ENCODE measurements at places on chromosomes 6 and 20.
A peak's percentile ranks its signal among the peaks of the same experiment; 100 is the strongest.

GRCh38 chr6:24249926-24250325 lies 107.9 kb downstream of the DCDC2 start:
- no peak for DNase-seq

DNA sequence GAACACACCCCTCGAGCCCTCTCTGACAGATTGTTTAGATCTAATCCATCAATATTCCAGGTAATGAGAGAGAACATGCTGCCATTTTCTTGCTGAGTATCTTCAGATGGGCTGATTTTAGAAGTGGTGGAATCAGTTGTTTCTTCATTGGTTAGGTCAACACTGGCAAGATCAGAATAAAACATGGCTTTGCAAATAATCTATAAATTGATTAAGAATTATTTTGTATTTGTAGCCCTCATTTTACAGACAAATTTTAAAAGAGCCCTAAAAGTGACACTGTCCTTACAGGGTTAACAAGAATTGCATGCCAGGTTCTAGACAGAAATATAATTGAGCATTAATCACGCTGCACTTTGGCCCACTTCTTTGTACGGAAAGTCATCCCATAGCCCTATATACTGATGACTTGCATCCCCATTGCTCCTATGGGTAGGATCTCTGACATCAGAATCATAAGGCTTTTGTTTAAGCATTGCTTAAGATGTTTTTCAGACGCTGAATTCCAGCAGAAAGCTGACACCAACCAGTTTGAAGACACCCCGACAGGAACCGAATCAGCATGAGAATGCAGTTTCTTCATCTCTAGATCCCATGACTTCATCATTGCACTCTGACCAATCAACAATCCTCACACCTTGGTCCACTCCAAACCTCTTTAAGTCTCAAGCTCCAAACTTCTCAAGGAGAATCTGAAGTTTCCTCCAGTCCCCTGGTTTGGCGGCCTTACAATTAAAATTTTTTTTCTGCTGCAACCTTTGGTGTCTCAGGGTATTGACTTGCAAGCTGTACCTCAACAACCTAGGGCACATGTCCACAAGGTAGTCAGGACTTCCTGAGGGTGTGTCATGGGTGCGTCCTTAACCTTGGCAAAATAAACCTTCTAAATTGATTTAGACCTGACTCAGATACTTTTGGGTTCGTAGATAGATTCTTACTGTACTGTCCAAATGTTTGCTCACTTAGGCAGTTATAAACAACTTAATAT lies 7.8 kb downstream of the TDP2 start:
- DNase-seq = no peak

- no peak for DNase-seq
These were observed 50.0 kb downstream of the GJA10 start for GRCh38 chr6:89944181-89944755.

GRCh38 chr6:21748343-21749056 lies 154.9 kb downstream of the SOX4 start:
- peak; percentile 82 for DNase-seq

GRCh38 chr6:73964241-73964854 lies 268.3 kb downstream of the CD109 start:
- no peak for DNase-seq
